HFFc6 (cell line): ENCODE measurements at places on chromosomes 2 and 18.

GRCh38 chr2:190835303-190835930, 45.2 kb upstream of the GLS start:
- peak; percentile 82 for DNase-seq

GRCh38 chr2:221693365-221693764, 121.3 kb upstream of the EPHA4 start:
- DNase-seq: no peak

DNA sequence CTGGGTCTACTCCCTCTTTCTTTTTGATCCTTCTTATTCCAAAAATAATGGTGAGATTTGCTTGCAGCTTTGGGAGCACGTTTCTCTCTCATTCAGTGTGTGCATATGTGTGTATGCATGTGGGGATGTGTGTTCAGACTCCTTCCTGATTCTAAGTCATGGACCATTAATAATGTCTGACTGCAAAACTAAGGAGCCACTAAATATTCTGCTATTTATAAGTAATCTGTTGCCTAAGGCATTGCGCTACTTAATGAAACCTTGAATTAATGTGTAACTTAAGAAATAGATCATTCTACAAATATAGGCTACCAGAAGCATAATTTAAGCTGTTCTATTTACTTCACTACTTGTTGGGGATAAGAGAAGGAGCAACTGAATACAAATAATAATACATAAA, 182.1 kb downstream of the TFCP2L1 start:
- no peak for DNase-seq

DNA sequence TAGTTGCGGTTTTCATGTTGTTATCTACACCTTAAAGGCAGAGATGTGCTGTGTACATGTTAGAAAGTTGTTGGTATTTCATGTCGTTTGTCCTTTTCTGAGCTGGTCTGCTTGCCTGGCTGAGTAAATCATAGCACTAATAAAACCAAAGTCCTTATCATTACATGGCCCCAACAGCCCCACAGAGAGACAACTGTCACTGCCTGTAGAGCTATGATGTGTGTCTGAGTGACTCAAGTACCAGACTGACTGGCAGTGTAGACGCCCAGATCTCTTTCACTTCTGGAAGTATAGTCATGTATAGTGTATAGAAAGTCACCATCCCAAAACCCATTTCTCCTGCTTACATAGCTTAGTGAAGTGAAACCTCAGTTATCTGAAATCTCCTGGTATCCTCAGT, 4.3 kb downstream of the SOCS6 start:
- no peak for DNase-seq

GRCh38 chr2:126885751-126886210, 12.9 kb upstream of the TEX51 start:
- no peak for DNase-seq

DNA sequence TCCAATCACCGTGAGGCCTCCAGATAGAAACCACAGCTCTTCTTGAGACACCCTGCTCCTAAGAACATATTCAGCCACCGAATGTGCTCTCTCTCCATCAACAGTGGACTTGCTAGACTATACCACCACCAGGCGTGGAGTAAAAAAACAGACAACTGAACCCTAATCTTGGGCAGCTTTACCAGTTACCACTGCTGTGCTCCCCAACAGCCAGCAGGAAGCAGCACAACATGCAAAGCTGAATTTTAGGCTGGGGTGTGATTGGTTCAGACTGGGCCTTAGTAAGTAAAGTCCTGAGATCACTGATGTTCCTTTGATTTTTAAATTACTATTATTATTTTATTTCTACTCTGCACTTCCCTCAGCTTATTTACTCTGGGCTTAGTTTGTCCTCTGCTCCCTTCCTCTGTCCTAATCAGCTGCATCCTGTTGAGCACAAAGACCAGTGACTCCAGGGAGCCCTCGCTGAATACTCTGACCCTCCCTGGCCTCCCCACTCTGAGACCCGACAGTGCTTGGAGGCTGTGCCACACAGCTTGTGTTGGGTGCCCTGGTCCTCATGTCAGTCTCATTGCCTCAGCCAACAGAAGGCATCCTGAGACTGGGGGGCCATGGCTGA, 21.9 kb downstream of the MRPL35 start:
- DNase-seq: peak; percentile 40

DNA sequence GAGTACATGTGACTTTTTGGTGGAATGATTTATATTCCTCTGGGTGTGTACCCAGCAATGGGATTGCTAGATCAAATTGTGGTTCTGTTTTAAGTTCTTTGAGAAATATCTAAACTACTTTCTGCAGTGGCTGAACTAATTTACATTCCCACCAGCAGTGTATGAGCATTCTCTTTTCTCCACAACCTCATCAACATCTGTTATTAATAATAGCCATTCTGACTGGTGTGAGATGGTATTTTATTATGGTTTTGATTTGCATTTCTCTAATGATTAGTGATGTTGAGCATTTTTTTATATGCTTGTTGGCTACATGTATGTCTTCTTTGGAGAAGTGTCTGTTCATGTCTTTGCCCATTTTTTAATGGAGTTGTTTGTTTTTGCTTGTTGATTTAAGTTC, 267.4 kb upstream of the NT5C1B start:
- peak; percentile 28 for DNase-seq

GRCh38 chr2:73053316-73054114, 18.0 kb downstream of the SFXN5 start:
- DNase-seq: no peak
